ENCODE measurements at places on chromosomes 12 and 14. TPM values are rescaled to one million over a fixed set of nuclear protein-coding genes. Genes with fewer than 3 reads are reported as not detected.

Gene REC8
- total RNA-seq: 0.82 TPM

Gene LBHD2
- not detected for total RNA-seq

Gene LRRC43
- not detected for total RNA-seq

Gene TCL1B
- total RNA-seq: not detected

Gene ENDOU
- total RNA-seq: not detected

Gene HOTAIR
- not detected for total RNA-seq

Gene OR6C70
- not detected for total RNA-seq

Gene FGF23
- not detected for total RNA-seq

Gene G2E3
- 3.3 TPM for total RNA-seq

Gene FBLN5
- total RNA-seq: 23.9 TPM

Gene MYO1H
- total RNA-seq: not detected

Gene INTS13
- total RNA-seq: 30.1 TPM

Gene PLA2G1B
- not detected for total RNA-seq

Gene BMAL2
- total RNA-seq: 0.10 TPM

Gene FGD6
- 8.4 TPM for total RNA-seq

Gene LRRC10
- not detected for total RNA-seq

Gene ADCY6
- 13.6 TPM for total RNA-seq

Gene PIANP
- not detected for total RNA-seq

Gene RPGRIP1
- total RNA-seq: not detected

Gene PRH1
- total RNA-seq: 21.0 TPM

Gene OASL
- 0.15 TPM for total RNA-seq

Gene NFE2
- 8.0 TPM for total RNA-seq

Gene COX6A1
- total RNA-seq: 65.6 TPM

Gene SYNDIG1L
- total RNA-seq: not detected

Gene GYS2
- total RNA-seq: not detected

Gene IL23A
- not detected for total RNA-seq

Gene FLVCR2
- total RNA-seq: 65.5 TPM

Gene CMA1
- not detected for total RNA-seq

Gene TBX5
- not detected for total RNA-seq

Gene ATP5F1B
- total RNA-seq: 1,027 TPM

Gene PLBD1
- 7.1 TPM for total RNA-seq

Gene C14orf39
- 3.3 TPM for total RNA-seq

Gene MDM2
- total RNA-seq: 74.9 TPM

Gene DEPDC4
- not detected for total RNA-seq

Gene FICD
- total RNA-seq: 3.1 TPM

Gene KRT71
- not detected for total RNA-seq

Gene MOAP1
- total RNA-seq: 41.9 TPM

Gene KRT6B
- total RNA-seq: not detected

Gene ATXN2
- total RNA-seq: 22.9 TPM

Gene RECQL
- 18.6 TPM for total RNA-seq

Gene NFKBIA
- total RNA-seq: 350 TPM

Gene AQP2
- not detected for total RNA-seq

Gene BCL11B
- 0.18 TPM for total RNA-seq

Gene ACOT6
- total RNA-seq: not detected

Gene CLEC6A
- not detected for total RNA-seq

Gene GNB3
- total RNA-seq: not detected

Gene KLRG1
- 1.8 TPM for total RNA-seq

Gene PLD4
- total RNA-seq: not detected

Gene FITM1
- total RNA-seq: 77.8 TPM

Gene NID2
- total RNA-seq: 3.7 TPM

Measured in gastrocnemius medialis (tissue), 4 donors.